ENCODE measurements at places on chromosomes 16 and 17.

DNA sequence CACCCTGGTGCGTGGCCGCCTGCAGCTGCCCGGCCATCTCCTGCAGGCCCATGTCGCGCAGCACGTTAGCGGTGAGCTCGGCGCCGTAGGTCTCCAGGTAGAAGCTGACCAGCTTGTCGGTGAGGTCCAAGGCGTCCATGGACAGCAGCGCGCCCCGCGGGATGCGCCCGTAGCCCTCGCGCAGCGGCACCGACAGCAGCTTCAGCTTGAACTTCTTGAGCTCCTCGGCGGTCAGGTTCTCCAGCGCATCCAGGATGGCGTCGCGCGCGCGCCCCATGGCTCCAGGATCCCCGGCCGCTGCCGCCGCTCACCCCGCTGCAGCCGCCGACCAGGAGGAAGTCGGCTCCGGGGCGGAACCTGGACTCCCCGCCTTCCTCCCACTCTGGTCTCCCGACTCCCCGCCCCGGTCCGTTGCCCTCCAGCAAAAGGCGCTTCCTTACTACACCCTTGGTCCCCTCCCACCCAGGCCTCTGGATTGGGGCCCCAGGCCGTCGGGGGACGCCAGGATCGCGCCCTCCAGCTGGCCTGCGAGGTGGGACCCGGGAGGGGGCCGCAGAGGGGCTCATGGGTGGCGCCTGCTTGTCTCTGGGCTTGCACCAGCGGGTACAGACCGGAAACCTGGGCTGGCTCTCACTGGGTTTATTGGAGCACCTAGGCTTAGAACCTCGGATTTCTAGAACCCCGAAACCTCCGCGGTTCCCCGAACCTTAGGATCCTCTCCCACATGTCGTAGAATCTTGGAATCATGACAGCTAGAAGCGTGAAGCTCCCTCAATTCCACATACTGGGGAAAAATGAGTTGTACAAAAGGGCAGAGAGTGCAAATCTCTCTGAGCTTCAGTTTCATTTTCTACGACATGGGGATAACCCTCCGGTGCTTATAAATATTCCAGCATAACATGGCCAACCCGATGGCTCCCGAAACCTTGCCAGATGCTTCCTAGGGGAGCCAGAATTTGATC lies at the start of gene PYCARD:
PYCARD (minus strand) TSS at position 347 of the 962 bp plus-strand sequence; CDS start at position 277, 70 bp downstream.
- no peak for DNase-seq

GRCh38 chr17:54972406-54973138 lies 4.0 kb downstream of the STXBP4 start:
- DNase-seq: no peak

DNA sequence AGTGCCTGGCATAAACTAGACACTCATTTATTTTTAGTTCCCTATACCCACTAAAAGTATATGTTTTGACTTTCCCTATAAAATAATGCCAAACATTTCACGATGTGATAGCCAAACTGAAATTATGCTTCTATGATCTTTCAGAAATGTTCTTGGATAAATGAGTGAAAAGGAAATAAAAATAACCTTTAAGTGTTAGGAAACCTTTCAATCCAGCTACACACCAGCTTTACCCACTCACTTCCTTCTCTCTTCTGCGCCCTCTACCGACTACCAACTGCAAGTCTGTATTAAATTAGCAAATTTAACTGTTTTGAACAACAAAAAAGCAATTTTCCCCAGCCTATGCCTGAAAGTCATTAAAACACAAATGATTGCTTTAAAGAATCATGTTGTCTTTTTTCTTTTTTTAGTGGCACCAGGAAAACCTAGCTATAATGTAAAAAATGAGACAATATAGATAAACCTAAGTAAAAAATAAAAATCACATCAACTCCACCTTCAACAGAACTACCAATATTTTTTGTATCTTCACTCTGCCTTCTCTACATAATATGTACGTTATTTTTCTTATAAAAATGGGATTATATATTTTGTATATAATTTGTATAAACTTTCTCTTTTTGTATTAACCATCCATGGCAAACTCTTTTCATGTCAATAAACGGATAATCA lies 13.2 kb upstream of the TMEM100 start:
- no peak for DNase-seq

DNA sequence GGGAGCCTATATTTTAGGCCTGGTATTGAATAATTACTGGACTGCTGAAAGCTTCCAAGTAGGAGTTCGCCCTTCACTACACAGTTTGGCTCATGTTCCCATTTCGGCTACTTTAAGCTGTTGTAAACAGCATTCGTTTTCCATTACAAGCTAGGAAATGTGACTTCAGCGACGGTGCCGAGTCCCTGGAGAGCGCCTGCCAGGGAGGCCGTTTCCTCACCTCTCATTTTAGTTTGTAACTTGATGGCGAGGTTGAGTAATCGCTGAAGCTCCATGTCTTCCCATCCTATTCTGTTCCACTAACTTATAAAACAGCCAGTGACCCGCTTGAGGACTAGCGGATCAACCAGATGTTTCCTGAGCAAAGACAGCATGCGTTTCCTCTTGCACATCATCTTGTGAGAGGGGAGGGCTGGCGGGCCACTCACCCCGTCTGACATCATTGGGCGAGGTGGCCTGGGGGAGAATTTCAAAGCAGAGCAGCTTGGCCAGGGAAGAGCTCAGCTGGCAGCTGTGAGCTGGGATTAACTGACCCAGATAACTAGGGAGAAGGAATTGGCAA lies 32.9 kb downstream of the PCTP start:
- no peak for DNase-seq

DNA sequence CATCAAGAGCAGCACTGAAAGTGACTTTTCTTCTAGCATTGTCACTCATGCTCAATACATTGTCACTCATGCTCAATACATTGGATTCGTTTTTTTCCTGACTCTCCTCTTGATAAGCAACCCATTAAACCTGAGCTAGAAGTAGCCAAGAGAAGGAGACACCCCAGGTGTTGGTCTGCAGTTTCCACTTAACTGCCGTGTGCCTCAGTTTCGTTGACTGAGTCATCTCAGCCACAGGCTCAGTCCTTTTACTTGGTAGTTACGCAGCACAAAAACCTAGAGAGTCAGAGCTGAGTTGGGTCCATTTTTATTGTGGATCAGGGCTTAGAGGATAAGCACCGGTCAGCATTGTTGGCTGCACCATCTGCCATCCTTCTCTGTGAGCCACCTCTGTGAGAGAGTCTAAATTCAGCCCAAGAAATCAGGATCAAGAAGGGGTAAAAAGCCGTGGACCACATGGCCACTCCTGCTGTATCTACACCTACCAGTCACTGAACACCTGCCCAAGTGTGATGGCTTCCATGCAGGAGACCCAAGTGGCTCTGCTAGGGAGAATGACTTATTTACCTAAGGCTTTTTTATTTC lies 11.3 kb downstream of the GINS2 start:
- DNase-seq: no peak

- no peak for DNase-seq
Observed at GRCh38 chr16:26692658-26693057, 374.1 kb upstream of the C16orf82 start.

- DNase-seq: no peak
Observed at GRCh38 chr17:2054262-2054511, 716 bp upstream of the HIC1 start.

DNA sequence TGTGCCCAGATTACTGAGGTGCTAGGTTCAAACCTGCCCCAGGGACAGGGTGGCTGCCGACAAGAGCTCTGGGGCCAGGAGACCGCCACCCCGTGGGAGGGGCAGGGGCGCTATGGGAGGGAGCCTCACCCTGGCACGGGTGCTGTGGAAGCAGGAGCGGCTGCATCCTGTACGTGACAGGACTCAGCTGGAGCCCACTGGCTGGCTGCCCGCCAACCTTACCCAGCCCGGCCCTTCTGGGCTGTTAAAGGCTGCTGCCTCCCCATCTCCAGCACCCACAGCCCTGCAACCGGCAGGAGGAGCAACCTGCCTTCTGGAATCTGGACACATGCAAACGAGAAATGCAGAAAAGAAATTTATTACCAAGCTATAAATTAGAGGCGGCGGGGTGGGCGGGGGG lies 11.2 kb downstream of the PAM16 start:
- no peak for DNase-seq

- DNase-seq: no peak
Observed at GRCh38 chr16:86455640-86456039, 54.7 kb upstream of the FOXF1 start.

- no peak for DNase-seq
Observed at GRCh38 chr17:9220398-9221146, 199.3 kb downstream of the NTN1 start.

DNA sequence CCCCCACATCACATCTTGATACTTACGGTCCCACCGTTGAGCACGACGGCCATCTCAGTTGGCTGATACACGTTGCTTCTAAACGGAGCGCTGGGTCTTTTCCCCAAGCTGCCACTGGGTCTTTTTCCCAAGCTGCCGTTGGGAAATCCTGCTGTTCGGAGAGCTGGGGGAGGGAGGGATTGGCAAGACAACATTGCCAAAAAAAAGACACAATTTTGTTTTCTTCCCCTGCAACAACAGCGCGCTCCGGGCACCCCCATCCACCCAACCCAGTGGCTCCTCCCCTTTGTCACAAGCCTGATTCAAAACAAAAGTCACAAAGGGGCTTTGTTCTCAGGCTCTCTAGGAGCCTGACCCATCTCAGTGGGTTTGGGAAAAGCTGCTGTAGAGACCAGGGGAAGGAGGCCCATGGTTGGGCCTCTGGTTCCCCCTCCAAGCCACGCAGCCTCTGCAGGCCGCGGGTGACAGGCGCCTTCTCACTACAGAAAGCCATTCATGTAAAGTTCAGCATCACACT lies 22.8 kb downstream of the GPRC5B start:
- DNase-seq: no peak

GRCh38 chr17:33615861-33616260 lies 322.8 kb upstream of the ASIC2 start:
- DNase-seq: no peak

- DNase-seq: no peak
Observed at GRCh38 chr17:46793541-46793940, 25.0 kb downstream of the WNT3 start.

DNA sequence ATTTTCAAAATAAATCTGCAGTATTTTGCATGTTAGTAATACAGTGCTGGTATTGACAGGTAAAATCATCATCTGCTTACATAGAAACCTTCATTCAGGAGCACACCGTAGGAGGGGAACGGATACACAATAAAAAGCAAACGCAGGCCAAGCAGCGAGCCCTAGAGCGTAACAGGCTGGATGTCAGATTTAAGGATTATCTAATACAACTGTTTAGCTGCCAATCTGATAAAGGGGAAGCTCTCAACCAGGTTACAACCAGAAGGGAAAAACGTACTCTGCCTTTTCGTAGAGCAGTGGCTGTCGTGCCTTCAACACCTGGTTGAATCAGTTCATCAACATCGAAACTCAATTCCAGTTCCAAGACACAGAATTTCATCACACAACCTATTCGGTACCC lies 16.4 kb upstream of the CUEDC1 start:
- DNase-seq: no peak

GRCh38 chr16:27461483-27462171 lies 59.7 kb downstream of the IL21R start:
- no peak for DNase-seq

GRCh38 chr17:60383379-60383778 lies 8.6 kb downstream of the USP32 start:
- DNase-seq: no peak
